NCI-H1694 treated with DMSO at 0.1 percent for 48 hours (cell line): ENCODE measurements at places on chromosomes 6 and 20.

GRCh38 chr6:42746463-42747391, 824 bp upstream of the TBCC start:
- peak; percentile 90 for DNase-seq

GRCh38 chr6:38714239-38715015, 684 bp upstream of the DNAH8 start:
- no peak for DNase-seq

GRCh38 chr6:36649701-36650484, 28.6 kb upstream of the CDKN1A start:
- DNase-seq: no peak

- no peak for DNase-seq
Observed at GRCh38 chr6:44423306-44423705, 35.8 kb downstream of the CDC5L start.

DNA sequence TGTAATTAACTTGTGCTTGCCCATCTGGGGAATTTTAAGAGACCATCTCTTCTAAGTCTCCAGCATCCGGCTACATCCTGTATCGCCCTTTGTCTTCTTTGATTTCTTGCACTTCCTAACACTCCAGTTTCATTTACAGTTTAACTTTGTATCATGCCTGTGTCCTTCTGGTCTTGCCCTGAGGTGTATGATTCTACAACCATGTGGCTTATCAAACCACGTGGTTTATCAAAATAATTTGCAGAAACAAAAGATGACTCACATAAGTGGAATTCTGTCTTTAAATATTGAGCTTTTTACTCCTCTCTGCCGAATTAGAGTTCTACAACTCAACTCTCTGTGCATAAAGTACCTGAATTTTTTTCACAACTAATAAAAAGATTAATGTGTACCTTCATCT, 580.7 kb downstream of the KIF16B start:
- no peak for DNase-seq

DNA sequence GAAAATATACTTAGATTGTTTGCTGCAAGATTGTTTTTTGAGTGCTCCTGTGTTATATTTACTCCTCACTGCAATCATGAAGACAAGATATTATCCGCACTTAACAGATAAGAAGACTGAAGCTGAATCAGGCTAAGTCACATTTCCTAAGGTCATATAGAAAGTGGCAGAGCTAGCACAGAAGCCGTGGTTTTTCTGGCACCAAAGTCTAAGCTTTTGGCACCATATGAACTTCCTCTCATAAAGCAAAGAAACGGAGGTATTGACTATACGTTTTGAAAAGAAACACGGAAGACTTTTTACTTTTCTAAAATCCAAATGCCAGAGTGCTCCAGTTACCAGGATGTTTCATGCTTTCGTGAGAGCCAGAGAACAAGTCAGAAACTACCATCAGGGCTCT, 9.3 kb upstream of the DTD1 start:
- no peak for DNase-seq

- no peak for DNase-seq
Observed at GRCh38 chr6:149261364-149262040, 56.0 kb upstream of the TAB2 start.

- no peak for DNase-seq
Observed at GRCh38 chr6:149366267-149366921, 33.7 kb upstream of the SUMO4 start.

DNA sequence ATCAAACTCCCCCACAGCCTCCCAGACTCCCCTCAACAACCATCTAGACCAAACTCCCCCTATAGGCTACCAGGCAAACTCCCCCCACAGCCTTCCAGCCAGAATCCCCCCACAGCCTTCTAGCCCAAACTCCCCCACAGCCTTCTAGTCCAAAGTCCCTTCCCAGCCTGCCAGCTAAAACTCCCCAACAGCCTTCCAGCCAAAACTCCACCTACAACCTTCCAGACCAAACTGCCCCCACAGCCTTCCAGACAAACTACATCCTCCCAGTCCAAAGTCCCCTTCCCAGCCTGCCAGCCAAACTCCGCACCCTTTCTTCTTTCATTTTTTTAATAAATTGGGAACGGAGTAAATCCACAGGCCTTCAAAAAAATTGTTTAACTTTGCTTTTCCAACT, 37.4 kb upstream of the SYNDIG1 start:
- DNase-seq: no peak

DNA sequence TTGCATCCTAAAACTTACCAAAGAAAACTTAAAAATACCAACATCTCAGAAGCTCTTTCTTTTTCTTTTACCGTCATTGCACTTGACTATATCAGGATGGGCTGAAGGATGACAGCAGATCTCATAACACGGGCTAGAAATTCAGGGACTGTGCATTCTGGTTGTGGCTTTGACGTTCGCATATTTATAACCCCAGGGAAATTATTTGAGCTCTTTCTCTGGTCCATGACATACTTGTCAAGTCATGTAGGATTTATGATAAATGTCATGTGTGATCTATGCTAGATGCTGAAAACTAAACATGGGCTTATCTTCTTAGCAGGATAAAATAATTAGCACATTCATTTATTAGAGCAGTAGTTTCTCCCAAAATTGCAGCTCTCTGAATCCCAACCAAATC, 74.4 kb upstream of the SAMD5 start:
- no peak for DNase-seq

DNA sequence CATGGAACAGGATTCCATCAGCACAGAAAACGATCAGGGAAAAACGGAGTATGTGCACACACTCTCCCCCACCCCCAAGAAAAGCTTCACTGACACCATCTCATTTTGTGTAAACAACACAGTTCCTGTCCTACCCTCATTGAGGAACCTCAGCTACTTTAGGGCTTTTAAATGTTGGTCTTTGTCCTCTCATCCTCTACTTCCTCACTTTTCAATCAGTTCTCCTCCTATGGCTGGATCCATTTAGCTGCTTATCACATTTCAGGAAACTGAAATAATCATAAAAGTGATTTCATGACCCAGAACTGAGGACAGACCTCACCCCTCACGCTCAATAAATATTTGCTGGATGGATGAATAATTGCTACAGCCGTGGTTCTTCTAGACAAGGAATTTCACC, 33.1 kb upstream of the PNRC1 start:
- no peak for DNase-seq

DNA sequence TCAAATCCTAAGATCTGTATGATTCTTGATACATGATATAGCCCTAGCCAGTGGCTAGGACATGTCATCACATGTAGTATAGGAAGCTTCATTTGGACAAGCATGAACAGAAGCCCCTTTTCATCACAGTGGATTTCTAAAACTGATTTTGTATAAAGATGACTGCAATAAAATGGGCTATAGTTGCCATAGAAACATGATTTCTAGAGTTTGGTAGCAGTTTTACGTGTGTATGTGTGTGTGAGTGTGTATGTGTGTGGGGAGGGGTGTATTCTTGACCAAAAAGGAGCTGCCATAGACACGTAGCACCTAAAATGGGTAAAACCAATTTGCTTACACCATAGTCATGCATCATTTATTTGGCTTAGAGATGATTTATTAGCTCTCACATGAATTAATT, 200.5 kb upstream of the CNR1 start:
- DNase-seq: no peak

GRCh38 chr6:158536891-158537798, 22.7 kb upstream of the TMEM181 start:
- DNase-seq: peak; percentile 41

GRCh38 chr6:42898891-42899361, 16.9 kb upstream of the PTCRA start:
- peak; percentile 48 for DNase-seq

GRCh38 chr6:159525445-159526025, 167.5 kb downstream of the SOD2 start:
- DNase-seq: no peak

GRCh38 chr6:49913636-49914375, 47.5 kb upstream of the CRISP1 start:
- no peak for DNase-seq

DNA sequence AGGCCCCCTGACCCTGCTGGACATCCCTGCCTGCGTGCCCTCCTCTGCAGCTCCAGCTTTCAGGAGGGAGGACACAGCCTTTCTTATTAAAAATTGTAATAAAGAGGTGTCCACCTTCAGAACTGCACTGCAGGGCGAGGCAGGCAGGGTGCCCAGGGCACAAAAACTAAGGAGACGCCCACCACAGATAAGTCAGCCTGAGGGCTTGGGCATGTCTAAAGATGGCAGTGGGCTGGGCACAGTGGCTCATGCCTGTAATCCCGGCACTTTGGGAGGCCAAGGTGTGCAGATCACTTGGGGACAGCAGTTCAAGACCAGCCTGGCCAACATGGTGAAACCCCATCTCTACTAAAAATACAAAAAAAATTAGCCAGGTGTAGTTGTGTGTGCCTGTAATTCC, 7.0 kb upstream of the C20orf144 start:
- DNase-seq: no peak

DNA sequence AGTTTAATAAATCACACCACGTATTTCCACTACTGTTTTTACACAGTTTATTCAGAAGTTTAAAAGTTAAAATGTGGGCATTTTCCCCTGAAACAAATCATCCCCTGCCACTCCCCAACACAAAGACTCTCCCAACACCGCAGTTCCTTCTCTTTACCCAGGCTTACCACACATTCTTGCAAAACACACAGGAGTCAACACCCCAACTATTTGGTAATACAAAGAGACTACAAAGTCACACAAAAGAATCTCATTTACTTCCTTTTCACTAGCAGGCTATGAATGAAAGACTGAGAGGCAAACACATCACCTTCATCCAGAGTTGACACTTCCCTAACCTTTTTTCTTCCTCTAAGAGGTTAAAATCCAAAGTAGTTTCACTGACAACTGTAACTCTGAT, 51.1 kb downstream of the KCTD20 start:
- no peak for DNase-seq

DNA sequence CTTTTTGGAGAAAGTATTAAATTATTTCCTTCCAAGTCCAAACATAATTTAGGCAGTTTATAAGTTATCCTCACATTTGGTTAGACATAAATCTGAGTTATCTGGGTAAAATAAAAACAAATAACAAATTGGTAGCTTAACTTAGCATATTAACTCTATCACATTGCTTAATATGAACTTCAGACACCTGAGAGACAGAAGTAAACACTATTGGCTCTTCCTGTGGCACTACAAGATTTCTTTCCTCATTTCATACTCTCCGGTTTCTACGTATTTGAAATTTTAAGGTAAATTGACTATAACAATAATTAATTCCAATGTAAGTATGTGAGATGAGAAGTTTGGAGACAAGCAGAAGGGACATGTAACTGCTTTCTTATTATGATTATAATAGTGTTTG, 106.8 kb downstream of the TRMT11 start:
- DNase-seq: no peak

GRCh38 chr6:79608334-79609224, 22.6 kb upstream of the SH3BGRL2 start:
- DNase-seq: no peak

- DNase-seq: no peak
Observed at GRCh38 chr20:5328268-5328667, 11.5 kb upstream of the PROKR2 start.

GRCh38 chr20:46894971-46895905, 595 bp downstream of the EYA2 start:
- peak; percentile 15 for DNase-seq

- no peak for DNase-seq
Observed at GRCh38 chr6:107991772-107992550, 34.0 kb upstream of the SEC63 start.

DNA sequence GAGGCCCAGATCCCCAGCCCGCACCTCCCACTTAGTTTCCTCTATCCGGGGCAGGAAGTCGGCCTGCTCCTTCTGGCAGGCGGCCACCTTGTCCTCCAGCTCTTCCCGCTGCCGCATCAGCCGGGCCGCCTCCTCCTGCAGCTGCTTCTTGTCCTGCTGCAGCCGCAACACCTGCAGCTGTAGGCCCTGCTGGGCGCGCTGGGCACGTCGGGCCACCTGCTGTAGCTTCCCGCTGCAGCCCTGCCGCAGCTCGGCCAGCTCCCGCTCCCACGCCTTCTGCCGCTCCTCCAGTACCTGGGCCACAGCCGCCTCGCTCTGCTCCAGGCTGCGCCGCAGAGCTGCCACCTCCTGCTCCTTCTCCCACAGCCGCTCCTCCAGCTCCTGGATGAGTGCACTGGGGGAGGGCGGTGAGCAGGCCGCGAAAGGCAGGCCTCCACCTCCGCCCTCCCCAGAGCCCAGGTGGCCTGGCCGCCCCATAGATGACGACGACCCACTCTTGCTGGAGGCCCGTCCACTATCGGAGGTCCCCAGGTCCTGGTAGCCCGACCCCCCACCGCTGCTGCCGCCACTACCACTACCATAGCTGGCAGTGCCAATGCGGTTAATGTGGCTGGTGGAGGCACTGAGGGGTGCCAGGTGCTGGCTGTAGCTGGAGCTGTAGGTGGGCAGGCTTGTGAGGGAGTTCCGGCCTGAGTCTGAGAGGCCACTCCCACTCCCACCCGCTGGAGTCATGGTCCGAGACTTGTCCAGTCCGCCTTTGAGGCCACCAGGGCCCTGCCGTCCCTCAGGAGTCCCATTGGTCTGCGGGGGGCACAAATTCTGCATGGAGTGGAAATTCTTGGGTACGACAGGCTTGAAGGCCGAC, 6.0 kb upstream of the FASTKD5 start:
- DNase-seq: peak; percentile 25

- no peak for DNase-seq
Observed at GRCh38 chr6:148358196-148358785, 15.7 kb downstream of the SASH1 start.

DNA sequence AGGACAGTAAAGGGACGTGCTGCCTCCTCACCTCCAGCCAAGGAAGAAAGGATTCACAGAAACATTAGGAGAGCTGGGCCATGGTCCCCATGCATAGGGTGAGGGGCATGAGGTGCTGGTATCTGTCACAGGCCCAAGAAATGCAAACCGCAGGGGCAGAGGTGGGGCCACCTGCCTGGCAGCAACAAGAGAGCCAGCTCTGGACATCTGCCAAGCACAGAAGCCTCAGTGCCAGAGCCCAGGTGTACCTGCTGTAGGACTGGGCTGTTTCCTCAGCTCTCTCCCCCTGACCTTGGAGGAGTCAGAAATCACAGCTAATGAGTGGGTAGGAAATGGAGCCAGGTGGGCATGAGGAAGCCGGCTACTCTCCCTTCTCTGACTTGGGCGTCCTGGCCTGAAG, 45.3 kb downstream of the SLC2A12 start:
- DNase-seq: no peak

GRCh38 chr20:63706852-63707557, 771 bp downstream of the ARFRP1 start:
- DNase-seq: peak; percentile 11

DNA sequence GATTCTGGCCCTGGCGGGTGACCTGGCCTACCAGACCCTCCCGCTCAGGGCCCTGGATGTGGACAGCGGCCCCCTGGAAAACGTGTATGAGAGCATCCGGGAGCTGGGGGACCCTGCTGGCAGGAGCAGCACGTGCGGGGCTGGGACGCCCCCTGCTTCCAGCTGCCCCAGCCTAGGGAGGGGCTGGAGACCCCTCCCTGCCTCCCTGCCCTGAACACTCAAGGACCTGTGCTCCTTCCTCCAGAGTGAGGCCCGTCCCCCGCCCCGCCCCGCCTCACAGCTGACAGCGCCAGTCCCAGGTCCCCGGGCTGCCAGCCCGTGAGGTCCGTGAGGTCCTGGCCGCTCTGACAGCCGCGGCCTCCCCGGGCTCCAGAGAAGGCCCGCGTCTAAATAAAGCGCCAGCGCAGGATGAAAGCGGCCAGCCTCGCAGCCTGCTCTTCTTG, 868 bp upstream of the SLC2A4RG start:
- DNase-seq: no peak

GRCh38 chr6:26123675-26123946, 36.4 kb downstream of the HFE start:
- DNase-seq: no peak

- DNase-seq: no peak
Observed at GRCh38 chr6:137123078-137123477, 50.4 kb downstream of the IL22RA2 start.

- no peak for DNase-seq
Observed at GRCh38 chr20:14632906-14633305, 295.5 kb upstream of the FLRT3 start.
